Thyroid gland (tissue), 4 donors: ENCODE measurements at places on chromosomes 11 and 22.

GRCh38 chr22:48537343-48537680 lies 1290.4 kb downstream of the BRD1 start:
- DNase-seq: no peak
- no peak overlapping the region for H3K27ac ChIP-seq
- H3K36me3 ChIP-seq: no peaks in the 10 kb centered on the region
- no peaks in the 10 kb centered on the region for H3K27me3 ChIP-seq
- H3K4me3 ChIP-seq: no peak overlapping the region

- H3K27ac ChIP-seq: no peak overlapping the region
- no peak overlapping the region for H3K4me3 ChIP-seq
- DNase-seq: no peak
These were observed 959.8 kb downstream of the BRD1 start for GRCh38 chr22:48867891-48868290.

GRCh38 chr11:69662806-69663205 lies 12.3 kb downstream of the LTO1 start:
- no peak overlapping the region for H3K27ac ChIP-seq
- peaks cover 20% of the 10 kb centered on the region for H3K4me1 ChIP-seq
- H3K36me3 ChIP-seq: no peaks in the 10 kb centered on the region
- H3K27me3 ChIP-seq: no peaks in the 10 kb centered on the region

- DNase-seq: no peak
- no peaks in the 10 kb centered on the region for H3K36me3 ChIP-seq
- no peak overlapping the region for H3K4me3 ChIP-seq
- H3K27me3 ChIP-seq: no peaks in the 10 kb centered on the region
These were observed 36.4 kb upstream of the TH start for GRCh38 chr11:2207773-2208621.

- no peak overlapping the region for H3K27ac ChIP-seq
- H3K4me1 ChIP-seq: no peaks in the 10 kb centered on the region
- H3K27me3 ChIP-seq: peaks cover 12% of the 10 kb centered on the region
- DNase-seq: no peak
These were observed 153.1 kb downstream of the BRD1 start for GRCh38 chr22:49674479-49675050.
